ENCODE measurements at places on chromosomes 6 and 20.

GRCh38 chr6:5438922-5439584 lies 177.7 kb downstream of the FARS2 start:
- DNase-seq, result no peak

DNA sequence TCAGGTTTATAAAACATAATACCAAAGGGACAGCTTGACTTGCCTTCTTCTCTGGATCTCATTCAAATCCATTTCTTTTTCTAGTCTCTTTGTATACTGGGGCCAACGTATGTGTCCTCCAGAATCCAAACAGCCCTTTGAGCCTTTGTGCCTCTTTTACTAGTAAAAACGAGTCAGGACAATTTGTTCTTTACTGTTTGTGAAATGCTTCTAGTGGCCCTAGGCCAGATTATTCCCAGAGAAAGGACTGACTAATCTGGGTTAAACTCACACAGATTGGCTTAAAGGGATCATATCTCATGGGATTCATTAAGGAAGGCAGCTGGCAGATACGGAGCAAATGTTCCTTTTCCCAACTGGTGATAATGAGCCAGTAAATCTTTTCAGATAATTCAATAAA lies 32.1 kb upstream of the MANEA start:
- DNase-seq, result no peak

DNA sequence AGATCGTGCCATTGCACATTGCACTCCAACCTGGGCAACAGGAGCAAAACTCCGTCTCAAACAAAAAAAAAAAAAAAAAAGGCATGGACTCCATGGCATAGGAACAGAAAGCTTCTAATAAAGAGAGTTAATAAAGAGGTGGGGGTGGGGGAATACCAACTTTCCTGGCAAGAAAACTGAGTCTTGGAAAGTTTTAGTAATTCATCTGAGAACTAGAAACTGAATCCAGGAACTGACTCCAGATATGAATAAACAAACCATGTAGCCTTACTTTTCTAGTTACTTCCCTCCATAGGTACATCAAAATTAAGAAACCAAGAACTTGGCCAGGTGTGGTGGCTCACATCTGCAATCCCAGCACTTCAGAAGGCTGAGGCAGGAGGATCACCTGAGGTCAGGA lies 38.5 kb downstream of the PTPRT start:
- DNase-seq, result no peak

DNA sequence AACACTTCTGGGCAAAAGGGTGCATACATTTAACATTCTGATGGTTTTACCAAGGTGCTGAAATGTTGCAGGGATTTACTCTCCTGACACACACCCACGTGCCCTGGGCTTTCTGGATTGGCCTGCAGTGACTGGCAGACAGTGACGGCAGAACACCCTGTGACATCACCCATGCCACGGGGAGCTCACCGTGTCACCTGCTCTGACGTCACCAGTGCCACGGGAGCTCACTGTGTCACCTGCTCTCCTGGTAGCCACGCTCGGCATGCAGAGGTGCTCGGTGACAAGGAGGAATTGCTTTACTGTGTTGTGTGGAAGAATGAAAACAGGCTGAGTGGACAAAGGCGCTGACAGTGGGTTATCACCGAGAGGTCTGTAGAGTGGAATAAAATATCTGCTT lies 99.3 kb downstream of the RAMACL start:
- DNase-seq, result no peak

Data from keratinocyte (primary cell).